Adipocyte (in vitro differentiated cells): ENCODE measurements at places on chromosomes 4 and X.
A peak's percentile ranks its signal among the peaks of the same experiment; 100 is the strongest.

DNA sequence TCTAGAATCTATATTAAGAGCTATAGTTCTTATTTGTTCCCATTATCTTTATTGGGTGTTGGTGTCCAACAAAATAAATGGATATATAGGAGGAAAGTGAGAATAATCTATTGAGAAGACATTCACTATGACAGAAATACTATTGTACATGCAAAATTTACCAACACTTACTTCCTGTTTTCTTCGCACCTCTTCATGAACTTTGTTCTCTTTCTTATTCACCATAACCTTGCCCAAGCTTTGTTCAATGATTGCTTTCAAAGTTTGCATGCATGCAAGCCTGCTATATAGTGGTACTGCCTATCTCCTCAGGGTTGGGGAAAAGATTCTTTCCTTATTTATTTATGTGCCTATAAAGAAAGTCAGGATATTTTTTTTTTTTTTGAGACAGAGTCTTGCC lies 176.4 kb upstream of the JADE1 start:
- DNase-seq = no peak

DNA sequence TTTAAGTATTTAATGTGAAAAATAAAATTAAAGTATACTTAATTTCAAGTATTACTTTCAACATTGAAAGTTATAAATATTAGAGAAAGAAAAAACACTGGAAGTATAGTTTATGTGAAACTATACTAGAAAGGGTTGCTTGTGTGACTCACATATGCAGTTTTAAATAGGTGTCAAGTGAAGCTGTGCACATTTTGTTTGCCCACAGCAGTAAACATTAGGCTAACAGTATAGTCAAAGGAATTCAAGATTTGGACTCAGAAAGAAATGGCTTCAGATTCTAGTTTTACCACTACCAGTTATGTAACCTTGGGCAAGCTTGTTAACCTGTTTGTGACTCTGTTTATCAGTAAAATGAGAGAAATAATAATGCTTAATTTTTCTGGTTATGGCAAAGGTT lies 148.2 kb downstream of the FAM47B start:
- no peak for DNase-seq

DNA sequence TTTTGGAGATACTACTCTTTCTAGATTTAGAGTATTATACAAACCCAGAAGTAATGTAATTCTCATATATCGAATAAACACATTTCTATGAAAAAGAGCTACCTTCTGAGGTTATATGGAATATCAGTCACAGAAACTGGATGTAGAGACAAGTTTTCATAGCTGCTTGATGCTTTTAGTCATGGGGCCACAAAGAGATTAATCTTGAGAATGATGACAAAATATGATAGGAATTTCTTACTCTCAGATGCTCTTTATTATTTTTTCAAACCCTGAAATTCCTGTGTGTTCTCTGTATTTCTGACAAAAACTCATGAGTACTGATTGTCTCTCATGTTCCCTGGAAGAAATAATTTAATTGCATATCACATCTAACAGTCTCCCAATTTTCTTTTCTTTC lies 662.5 kb downstream of the RAPGEF2 start:
- peak; percentile 14 for DNase-seq

GRCh38 chr4:152279234-152279566 lies 256.7 kb downstream of the FBXW7 start:
- DNase-seq = no peak

DNA sequence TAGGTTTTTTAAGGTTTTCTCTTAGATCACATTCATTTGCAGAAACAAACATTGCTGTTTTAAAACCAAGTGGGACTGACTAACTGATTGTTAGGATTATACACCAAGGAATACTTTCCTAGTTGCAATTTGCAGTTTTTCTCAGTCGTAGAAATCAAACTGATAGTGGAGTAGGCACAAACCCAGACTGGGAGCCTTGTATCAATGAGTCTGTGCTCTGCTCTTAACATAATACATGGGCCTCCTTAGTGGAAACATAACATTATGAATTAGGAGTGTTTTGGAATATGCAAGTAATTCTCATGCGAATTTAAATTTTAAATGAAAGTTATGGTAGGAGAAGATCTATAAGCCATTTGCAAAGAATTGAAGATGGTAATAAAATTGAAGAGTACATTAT lies 223.5 kb downstream of the CLCN4 start:
- no peak for DNase-seq

DNA sequence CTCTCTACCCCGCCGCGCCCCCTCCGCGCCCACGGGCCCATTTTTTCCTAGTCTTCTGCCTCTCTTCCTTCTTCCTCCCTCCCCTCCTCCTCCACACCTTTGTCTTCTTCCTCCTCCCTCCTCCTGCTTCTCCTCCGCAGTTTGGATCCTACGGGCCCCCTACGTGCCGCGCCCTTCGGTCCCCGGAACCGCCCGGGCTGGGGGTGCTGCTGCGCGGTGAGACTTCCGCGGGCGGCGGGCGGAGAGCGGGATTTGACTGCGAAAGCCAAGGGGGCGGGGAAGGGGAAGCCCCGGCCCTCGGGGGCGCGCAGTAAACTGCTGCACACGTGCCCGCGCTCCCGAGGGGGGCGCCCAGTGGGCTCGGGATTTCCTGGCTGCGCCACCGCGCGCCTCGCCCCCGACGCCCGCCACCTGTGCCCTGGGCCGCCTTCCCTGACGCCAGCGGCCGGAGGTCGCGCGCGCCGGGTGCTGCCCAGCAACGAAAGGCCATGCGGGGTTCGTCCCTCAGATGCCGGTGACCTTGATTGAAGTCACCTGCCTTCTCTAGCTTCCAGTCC lies 3.3 kb upstream of the NKX3-2 start:
- DNase-seq = no peak

DNA sequence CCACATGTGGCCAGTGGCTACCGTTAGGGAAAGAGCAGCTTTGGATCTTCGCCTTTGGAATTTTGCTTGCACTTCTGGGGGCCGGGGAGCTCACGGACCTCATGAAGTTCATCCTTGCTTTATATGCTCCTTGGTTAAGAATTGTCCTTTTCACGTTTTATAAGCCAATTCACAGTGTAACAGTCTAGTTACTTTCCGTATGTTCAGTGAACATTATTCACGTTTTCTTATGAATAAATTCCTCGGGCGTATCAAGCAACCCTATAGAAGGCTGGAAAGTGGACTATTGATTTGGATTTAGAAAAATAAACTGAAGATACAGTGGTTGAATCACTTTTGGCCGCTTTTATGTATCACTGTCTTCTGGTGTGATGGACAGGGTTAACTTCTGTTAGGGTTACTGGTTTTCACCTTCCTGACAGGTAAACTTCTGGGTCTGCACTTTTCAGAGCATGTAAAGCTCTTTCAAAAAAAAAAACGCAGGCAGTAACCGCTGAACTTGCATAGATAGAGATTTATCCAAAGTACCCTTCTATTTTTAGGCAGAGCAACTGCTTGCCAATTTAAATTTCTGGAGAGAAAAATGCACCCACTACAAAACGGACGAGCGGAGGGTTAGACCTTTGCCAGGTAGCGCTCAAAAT lies 569 bp upstream of the PDLIM5 start:
- peak; percentile 15 for DNase-seq

- peak; percentile 85 for DNase-seq
Observed at GRCh38 chr4:89158884-89159503, 47.7 kb downstream of the TIGD2 start.

GRCh38 chr4:177638871-177639270 lies 196.6 kb upstream of the AGA start:
- no peak for DNase-seq

GRCh38 chr4:150632639-150633038 lies 50.7 kb downstream of the MAB21L2 start:
- no peak for DNase-seq

DNA sequence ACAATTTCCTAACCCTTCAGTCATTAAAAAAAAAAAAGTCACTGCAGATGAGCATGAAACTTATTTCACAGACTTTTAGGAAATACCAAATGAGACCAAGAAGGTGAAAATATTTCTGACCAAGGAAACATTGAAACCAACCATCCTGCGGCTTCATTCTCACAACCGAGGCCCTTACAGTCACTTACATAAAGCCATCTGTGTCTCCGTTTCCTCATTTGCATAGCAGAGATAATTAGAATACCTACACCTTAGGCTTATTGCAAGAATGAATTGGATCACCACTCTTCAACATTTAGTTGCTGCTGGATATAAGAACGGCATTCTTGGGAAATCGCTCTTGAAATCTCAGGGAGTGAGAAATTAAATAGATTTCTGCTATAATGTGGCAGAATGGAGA lies 356.2 kb downstream of the HS3ST1 start:
- DNase-seq = no peak

GRCh38 chrX:128928636-128929035 lies 594.7 kb downstream of the SMARCA1 start:
- DNase-seq = no peak

- DNase-seq = peak; percentile 10
Observed at GRCh38 chr4:150261571-150261970, 183.3 kb downstream of the DCLK2 start.

- no peak for DNase-seq
Observed at GRCh38 chrX:63434206-63434605, 83.1 kb upstream of the SPIN4 start.

DNA sequence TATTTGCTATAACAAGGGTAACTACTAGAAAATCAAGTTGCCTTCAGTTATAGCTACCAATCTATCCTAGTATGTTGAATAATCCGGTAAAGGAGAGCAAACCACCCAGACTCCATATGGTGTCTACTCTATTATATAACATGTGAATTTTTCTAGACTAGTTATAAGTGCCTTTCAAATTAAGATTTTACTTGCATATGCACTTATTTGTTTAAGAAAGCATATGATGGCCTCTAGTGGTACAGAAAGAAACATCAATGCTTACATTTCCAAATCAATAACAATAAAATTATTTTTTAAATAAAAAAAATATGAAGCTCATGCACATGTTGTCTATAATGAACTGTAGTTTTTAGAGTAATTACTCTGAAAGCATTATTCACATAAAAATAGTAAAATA lies 1516.4 kb upstream of the PABPC4L start:
- DNase-seq = peak; percentile 44

GRCh38 chr4:10421344-10422055 lies 35.7 kb downstream of the ZNF518B start:
- DNase-seq = no peak

- no peak for DNase-seq
Observed at GRCh38 chr4:161522031-161522430, 641.8 kb downstream of the FSTL5 start.

- no peak for DNase-seq
Observed at GRCh38 chr4:107850438-107850837, 25.7 kb downstream of the SGMS2 start.

DNA sequence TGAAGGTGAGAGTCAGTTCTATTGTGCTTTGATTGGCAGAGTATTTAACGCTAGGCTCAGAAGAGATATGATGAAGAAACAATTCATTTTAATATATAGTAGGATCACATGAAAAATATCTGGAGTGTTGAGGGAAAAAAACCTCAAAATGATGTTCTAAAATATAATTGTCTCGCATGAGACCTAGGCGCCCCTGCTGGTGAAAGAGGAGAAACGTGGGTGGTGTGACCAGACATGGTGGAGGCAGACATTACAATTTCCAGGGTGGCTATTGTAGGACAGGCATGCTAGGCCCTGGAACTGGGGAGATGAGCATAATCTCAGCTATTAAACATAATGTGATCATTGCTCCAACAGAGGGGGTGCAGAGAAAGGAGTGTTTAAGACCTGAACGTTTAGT lies 210.0 kb downstream of the HS3ST1 start:
- no peak for DNase-seq

- no peak for DNase-seq
Observed at GRCh38 chr4:98318521-98318920, 57.3 kb downstream of the RAP1GDS1 start.

DNA sequence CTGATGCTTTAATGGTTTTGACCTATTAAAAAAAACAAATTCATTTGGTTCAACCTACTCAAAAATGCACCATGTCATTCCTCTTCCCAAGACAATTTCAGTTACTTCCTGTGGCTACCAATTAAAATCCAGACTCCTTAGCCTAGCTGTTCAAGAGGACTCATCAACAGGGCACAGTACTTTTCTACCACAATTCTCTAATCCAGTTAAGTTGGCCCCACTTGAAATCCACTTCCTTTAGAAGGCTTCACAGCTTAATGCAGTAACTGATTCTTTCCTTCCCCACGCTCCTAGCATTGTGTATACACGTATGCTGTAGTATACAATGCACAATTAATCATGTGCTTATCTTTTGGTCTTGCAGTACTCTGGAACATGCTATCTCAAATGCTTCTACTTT lies 129.8 kb downstream of the UGT8 start:
- no peak for DNase-seq

- no peak for DNase-seq
Observed at GRCh38 chr4:41184009-41184408, 30.3 kb downstream of the APBB2 start.
